ENCODE measurements at places on chromosomes 2 and 18.
A peak's percentile ranks its signal among the peaks of the same experiment; 100 is the strongest.

DNA sequence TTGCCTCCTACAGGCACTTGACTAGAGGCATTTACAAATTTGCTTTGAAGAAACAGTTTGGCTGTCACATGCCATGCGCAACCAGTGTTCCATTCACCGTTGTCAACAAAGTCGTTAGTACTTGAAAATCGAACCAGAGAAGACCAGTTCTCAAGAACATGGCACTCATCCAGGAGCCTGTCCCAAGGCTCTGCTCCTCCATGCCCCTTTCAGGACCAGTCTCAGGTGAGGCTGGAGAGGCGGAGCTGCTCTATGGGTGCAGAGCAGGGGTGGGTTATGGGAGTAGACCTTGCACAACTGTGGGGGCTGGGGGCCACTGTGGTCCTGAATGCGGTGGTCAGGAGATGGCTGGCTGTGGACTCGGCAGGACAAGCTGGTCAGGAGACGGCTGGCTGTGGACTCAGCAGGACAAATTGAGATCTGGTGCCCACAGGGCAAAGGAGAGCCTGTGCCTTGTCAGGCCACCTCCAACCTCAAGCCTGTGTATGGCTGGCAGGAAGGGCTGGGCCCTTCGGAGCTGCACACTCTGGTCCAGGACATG, 12.3 kb upstream of the ATP9B start:
- DNase-seq: no peak

DNA sequence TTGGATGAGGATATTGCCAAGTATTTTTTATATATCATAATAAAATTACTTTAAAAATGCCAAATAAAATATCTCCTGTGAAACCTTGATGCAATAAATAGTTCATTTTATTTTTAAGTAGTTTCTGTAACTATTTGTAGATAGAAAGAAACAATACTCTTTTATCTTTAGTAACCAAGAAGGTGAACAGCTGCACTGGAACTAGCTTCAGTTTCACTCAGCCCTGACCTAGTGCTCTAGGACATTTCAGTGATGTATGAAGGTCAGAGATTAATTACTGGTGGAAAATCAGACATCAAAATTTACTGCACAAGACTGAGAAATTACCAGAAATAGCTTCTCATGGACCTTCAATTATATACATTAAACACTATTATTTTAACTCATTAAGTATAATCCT, 1305.0 kb downstream of the CNTNAP5 start:
- DNase-seq: no peak

DNA sequence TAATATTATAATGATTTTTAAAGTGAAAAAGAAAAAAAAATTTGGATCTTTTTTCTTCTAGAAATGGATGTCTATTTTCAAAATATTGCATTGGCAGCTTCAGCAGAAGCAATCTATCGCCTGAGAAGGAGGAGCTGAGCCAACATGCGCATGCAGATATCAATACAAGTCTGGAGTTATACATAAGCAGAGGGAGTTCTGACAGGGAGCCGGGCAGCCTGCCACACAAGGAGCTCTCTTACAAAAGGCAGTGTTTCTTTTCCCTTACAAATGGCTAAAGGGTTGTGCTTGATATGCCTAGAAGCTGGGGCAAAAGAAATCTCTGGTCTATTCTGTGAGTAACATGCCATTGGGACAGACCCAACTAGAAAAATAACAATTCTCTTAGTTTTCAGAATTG, 291.9 kb upstream of the TRIB2 start:
- no peak for DNase-seq

DNA sequence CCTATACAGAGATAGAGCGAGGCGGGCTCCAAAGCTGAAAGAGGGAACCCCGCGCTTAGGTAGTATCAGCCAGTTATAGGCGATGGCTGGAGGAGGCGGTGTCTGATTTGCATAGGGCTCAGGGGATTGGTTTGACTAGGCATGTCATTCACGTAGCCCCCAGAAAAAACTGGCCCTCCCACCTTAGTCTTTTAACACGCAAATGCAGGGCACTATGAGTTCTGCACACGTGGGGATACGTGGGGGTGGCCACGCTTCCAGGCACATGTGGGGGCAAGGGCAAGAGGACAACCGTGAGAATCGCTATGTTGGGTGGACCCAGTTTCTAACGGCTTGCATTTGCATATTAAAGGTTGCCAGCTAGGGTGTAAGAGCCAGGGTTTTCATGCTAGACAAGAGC, 56.7 kb upstream of the MSTN start:
- peak; percentile 34 for DNase-seq

DNA sequence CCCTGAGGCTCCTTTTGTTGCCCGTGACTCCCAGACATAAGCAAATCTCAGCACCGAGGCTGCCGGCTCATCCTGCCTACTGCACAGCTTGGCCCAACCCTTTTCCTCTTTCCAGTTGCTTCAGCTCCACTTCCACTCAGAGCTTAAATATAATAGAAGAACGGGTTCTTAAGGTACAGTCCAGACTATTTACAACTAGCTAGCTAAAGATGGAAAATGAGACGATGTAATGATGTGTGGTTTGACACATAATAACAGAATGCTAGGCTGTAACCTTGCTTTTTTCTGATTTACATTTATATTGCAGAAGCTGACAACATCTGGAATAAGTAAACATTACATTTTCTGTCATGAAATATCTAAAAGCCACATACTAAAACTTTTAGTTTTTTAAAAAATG, 26.9 kb upstream of the ATP9B start:
- DNase-seq: no peak

- DNase-seq: no peak
Observed at GRCh38 chr2:234203135-234203984, 152.9 kb downstream of the SPP2 start.

GRCh38 chr2:46389417-46389916, 89.9 kb upstream of the TMEM247 start:
- no peak for DNase-seq

GRCh38 chr2:231058761-231059550, 2.3 kb downstream of the PSMD1 start:
- DNase-seq: no peak

DNA sequence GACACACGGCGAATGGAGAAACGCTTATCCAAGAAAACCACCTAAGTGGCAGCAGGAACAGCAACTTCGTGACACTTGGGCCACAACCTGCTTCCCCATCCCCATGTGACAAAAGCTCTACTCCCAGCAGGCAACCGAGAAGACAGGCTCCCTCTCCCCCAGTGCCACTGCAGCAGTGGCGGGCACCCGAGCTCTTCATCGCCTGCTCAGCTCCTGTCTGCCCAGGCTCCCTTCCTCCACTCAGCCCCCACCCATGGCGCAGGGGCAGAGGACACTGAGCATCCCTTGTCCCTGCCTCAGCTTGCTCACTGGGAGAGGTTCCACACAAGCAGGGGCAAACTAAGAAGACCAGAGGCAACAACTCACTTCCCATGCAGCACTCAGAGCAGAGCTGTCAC, 22.9 kb downstream of the SLC66A2 start:
- no peak for DNase-seq

- DNase-seq: no peak
Observed at GRCh38 chr2:214035091-214035852, 375.6 kb upstream of the VWC2L start.

DNA sequence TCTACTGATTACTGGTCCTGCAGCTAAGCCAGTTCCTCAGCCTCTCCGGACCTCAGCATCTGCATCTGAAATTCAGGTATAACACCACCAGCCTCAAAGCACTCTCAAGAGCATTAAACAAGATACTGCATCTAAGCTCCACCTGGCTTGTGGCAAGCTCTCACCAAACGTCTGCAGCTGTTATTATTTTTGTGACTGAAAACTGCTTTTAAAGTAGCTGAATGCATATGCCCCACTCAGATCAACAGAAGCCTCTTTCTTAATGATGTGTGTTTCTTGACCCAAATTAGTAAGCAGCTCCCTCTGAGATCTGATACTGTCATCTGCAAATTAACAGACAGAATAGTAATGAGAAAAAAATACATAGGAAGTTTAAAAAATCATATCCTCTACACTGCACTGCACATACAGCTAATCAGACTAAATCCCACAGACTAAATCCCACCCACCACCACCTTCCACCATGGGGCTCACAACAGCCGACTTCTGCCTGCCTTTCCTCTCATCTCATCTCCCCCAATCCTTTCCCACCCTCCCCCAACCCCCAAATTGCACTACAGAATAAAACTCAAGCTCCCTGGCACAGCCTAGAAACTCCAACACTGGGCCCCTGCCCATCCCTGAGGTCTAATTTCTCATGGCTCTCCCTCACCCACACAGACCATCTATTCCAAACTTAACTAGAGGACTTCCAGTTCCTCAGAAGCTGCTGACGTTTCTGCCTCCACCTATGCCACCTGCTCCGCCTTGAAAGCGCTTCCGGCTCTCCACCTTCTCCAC, 52.9 kb downstream of the TMEM163 start:
- no peak for DNase-seq

DNA sequence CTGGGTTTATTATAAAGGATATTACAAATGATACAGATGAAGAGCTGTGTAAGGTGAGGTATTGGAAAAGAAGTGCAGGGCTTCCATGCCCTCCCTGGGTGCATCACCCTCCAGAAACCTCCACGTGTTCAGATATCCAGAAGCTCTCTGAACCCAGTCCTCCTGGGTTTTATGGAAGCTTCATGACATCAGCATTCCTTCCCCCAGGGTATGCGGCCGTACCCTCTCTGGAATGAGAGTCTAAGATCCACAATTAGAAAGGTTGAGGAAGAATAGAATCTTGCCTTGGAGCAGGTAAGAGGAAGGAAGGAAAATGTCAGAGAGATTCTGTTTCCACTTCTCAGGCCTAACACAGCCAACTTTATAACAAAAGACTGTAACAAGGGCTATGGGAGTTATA, 208.2 kb upstream of the DCC start:
- DNase-seq: no peak

DNA sequence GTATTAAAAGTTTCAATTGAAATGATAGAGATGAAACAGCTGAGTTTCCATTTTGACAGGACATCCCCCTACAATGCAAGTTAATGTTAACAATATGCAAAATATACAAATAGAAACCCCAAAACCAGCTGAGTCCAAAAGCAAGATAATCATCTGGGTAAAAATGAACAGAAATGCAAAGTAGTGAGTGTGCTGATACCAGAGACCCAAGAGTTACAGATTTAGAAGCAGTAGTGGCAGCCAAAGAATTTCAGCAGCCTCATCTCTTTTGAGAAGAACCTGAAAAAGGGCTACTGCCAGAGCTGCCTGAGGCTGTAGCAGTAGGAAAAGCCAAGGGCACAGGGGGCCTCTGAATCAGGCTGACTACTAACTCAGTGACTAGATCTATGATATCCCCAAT, 82.6 kb downstream of the THADA start:
- no peak for DNase-seq

GRCh38 chr2:105403783-105404698, 5.2 kb upstream of the FHL2 start:
- DNase-seq: no peak

- no peak for DNase-seq
Observed at GRCh38 chr18:79504034-79504433, 108.3 kb downstream of the NFATC1 start.

DNA sequence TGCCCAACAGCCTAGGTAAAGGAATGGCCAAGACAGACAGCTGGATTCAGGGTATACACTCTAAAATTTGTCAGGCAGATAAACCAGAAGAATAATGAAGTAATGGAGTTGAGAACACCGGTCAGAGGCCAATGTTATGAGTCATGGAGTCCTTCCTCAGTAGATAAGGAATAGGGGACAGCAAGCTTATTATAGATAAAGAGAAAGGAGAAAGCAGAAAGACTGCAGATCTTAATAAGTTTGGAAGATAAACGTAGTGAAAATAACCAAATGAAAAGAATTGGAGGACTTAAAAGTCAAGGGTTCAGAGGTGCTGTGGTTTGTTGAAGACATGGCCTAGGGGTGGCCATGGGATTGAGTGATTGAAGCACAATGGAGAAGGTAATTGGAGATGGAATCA, 63.5 kb upstream of the NFE2L2 start:
- DNase-seq: no peak

DNA sequence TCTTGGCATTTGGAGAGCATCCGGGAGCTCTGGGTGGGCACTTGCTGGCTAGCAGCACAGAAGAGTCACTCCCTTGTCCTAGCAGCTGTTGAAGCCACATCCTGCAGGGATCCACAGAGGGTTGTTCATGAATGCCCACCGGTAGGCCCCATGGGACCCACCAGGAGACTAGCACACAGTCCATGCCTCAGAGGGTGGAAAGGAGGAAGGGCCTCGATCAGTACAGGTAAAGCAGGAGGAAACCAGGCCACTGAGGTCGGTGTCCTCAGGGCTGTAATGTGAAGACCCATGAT, 205.8 kb downstream of the SEPTIN10 start:
- no peak for DNase-seq

DNA sequence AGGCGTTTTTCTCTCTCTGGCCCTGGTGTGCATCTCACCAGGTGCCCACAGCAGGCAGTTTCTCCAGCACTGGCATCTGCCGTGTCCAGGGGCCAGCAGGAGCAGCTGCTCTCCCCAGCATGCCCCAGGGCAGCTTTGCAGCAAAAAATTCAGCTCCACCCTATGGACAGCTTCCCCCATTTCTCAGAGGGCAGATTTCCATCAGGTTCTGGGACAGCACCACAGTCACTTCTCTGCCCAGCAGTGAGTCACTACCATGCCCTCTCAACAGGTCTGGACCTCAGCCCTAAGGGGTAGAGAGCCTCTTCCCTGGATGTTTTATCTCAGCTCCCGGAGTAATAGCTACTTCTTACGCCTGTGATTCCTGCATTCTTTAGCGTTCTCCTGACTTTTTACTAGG, 170.2 kb upstream of the RAB12 start:
- no peak for DNase-seq

DNA sequence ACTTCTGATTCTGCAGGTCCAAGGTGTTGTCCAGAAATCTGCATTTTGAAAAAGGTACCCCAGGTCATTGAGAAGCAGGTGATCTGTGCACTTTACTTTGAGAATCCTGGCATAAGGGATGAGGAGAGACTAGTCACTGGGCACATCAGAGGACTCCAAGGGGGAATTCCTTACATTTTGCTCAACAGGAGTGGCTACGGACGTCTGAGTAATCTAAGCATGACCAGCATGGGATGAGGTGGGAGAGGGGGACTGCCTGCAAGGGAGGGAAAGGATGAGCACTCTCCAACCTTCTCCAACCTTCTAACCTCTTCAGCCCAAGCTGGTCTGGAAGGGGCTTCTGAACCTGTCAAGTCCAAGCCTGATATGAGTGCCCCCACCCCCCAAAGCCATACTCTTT, 55.5 kb downstream of the MARCHF4 start:
- no peak for DNase-seq
